ENCODE measurements at places on chromosomes 6 and 20. TPM values are rescaled to one million over a fixed set of nuclear protein-coding genes. Genes with fewer than 3 reads are reported as not detected.

DNA sequence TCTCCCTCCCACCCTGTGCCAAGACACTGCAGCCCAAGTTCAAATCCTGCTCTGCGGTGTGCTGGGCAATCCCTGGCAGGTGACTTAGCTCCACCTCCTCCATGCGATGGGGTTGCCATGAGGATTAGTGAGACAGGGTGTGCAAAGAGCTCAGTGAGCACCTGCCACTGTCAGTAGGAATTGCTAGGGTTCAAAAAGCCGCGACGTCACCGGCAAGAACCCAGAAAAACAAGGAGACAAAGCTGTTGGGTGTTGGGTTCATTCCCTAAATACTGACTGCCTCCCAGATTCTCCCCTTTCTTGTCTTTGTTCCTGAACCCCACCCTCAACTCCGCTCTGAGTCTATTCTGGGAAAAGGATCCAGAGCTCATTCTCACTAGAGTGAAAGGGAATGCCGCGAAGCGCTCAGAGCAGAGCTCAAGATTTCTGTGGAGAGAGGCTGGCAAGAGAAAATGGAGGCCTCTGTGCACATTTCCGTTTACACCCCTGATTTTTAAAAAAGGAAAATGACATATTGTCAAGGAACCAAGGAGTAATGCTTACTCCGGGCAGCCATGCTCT lies 13.3 kb downstream of the PMEPA1 start:
- peaks cover 12% of the 10 kb centered on the region for H3K27me3 ChIP-seq
- no peak for DNase-seq
- no peak overlapping the region for H3K4me3 ChIP-seq
- H3K4me1 ChIP-seq = peaks cover 16% of the 10 kb centered on the region

C6orf163 gene
- total RNA-seq = 2.4 TPM

PEX6 gene
- total RNA-seq = 10.2 TPM

DNA sequence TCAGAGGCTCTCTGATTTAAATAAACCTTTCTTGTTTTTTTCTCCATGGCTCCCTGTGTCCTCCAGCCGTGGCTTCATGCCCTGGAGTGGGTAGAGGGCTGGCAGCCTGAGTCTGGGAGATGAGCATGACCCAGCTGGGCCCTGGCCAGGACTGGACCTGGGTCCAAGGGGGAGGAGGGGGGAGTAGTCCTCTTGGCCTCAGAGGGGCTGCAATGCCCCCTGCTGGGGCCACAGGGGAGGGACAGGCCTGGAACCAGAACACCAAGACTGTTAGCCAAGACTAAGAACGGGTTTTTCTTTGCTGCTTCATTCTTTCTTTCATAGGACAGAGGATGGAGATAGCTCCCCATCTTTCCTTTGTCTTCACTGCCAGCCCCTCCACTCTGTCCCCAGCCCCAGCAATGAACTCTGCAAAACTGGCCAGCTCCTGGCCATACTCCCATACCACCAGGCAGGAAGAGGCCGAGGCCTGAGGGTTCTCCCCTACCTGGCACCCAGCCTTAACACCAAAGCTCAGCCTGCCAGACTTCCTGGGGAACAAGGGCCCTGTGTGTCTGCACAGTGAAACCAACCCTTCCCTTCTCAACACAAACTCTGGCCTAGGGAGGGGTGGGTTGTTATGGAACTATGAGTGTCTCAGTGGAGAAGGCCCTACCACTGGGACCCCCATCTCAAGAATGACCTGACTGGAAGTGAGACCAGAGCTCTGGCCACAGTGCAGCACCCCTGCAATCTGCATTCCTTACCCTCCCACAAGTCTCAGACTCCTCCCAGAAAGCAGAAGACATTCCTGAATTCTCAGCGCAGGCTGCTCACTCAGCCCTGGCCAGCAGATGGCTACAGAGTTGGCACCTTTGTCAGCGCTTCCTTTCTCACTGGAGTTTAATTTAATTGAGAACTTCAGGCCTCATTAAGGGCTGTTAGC lies 11.0 kb downstream of the SLC29A1 start:
- no peak for DNase-seq
- peaks cover 13% of the 10 kb centered on the region for H3K4me1 ChIP-seq
- H3K36me3 ChIP-seq = no peaks in the 10 kb centered on the region
- no peak overlapping the region for H3K4me3 ChIP-seq

CRISP2 gene
- total RNA-seq = not detected

DNA sequence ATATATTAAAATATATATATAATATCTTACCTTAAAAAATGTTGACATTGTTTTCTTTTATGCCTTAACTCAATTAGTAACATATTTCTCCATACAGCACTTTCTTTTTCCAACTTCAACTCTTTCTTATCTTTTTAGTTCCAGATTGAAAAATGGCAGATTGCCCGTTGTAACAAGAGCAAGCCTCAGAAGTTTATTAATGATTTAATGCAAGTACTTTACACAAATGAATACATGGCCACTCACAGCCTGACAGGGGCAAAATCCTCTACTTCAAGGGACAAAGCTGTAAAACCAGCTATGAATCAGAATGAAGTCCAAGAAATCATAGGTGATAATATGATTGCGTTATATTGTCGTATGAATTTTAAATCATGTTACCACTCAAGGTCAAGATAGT lies 29.4 kb upstream of the KIAA1586 start:
- peaks cover 12% of the 10 kb centered on the region for H3K27me3 ChIP-seq
- no peak overlapping the region for H3K27ac ChIP-seq
- peaks cover 5% of the 10 kb centered on the region for H3K4me1 ChIP-seq

DNA sequence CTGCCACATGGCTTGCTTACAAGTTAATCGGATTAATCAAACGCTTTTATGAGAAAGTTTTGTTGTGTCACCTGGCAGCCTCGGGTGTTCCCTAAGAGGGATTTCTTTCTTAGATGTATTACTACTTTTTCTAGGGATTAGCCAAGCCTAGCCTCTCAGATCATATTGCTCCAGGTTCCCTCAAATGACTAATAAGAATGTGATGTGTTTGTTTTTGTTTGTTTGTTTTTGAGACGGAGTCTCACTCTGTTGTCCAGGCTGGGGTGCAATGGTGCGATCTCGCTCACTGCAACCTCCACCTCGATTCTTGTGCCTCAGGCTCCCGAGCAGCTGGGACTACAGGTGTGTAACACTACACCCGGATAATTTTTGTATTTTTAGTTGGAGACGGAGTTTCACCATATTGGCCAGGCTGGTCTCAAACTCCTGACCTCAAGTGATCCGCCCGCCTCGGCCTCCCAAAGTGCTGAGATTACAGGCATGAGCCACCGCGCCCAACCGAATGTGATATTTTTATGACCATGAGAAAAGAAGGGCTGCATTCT lies 977 bp downstream of the HMGN4 start:
- H3K36me3 ChIP-seq = peaks cover 8% of the 10 kb centered on the region
- peaks cover 41% of the 10 kb centered on the region for H3K4me1 ChIP-seq
- no peaks in the 10 kb centered on the region for H3K27me3 ChIP-seq
- H3K4me3 ChIP-seq = peak overlapping the region; percentile 76
- no peak for DNase-seq
- peak overlapping the region; percentile 91 for H3K27ac ChIP-seq

- H3K4me1 ChIP-seq = peaks cover 36% of the 10 kb centered on the region
- peaks cover 8% of the 10 kb centered on the region for H3K36me3 ChIP-seq
- H3K27ac ChIP-seq = peak overlapping the region; percentile 98
- no peak for DNase-seq
- no peaks in the 10 kb centered on the region for H3K27me3 ChIP-seq
Observed at GRCh38 chr6:31794294-31794865, 1.2 kb downstream of the VARS1 start.

CCM2L gene
- total RNA-seq = not detected

- peaks cover 52% of the 10 kb centered on the region for H3K27me3 ChIP-seq
- H3K4me1 ChIP-seq = peaks cover 8% of the 10 kb centered on the region
Observed at GRCh38 chr6:122788663-122789181, 336 bp upstream of the SMPDL3A start.

SIRT5 gene
- total RNA-seq = 11.9 TPM

DNA sequence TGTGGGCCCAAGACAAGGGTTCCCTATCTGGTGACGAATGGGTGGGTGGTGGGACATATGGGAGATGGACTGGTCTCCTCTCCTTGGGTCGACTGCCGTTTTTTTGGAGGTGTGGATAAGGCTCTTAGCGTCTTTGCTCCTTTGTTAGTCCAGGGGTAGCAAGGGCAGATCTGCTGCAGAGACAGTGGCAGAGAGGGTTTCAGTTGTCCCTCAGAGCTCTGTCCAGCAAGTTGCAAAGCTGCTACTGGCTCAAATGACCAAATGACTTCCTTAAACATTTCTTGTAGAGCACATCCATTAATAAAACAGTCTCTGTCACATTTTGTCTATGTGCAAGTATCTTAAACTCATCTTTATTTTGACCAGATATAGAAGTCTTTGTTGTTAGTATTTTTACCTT lies 508.0 kb upstream of the ADGRB3 start:
- no peaks in the 10 kb centered on the region for H3K4me1 ChIP-seq
- no peaks in the 10 kb centered on the region for H3K27me3 ChIP-seq
- no peak overlapping the region for H3K4me3 ChIP-seq
- no peak overlapping the region for H3K27ac ChIP-seq
- no peak for DNase-seq

SIGLEC1 gene
- 0.13 TPM for total RNA-seq

DNA sequence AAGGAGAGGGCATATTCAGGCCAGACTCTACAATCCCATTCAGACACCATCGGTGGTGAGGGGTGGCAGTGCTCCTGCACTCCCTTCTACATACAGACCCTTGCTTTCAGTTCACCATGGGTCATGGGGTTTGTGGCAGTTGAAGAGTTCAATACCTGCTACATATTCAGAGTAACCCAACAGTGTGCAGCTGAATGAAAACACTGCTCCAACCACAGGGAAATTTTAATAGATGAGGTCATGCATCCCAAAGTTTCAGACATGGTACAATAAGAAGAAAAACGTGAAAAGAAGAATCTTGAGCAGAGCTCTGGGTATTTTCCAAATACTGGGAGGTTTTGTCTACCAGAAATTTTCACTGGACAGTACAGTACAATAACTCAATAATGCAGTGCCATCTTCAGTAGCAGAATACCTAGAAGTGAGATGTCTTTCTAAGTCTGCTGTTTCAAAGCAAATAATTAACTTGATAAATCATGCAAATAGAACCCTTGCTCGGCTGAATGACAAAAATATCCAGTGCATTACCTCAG lies 162.1 kb downstream of the PTPRK start:
- no peaks in the 10 kb centered on the region for H3K4me1 ChIP-seq
- H3K27ac ChIP-seq = no peak overlapping the region
- peaks cover 10% of the 10 kb centered on the region for H3K27me3 ChIP-seq
- no peak for DNase-seq
- no peak overlapping the region for H3K4me3 ChIP-seq

DNA sequence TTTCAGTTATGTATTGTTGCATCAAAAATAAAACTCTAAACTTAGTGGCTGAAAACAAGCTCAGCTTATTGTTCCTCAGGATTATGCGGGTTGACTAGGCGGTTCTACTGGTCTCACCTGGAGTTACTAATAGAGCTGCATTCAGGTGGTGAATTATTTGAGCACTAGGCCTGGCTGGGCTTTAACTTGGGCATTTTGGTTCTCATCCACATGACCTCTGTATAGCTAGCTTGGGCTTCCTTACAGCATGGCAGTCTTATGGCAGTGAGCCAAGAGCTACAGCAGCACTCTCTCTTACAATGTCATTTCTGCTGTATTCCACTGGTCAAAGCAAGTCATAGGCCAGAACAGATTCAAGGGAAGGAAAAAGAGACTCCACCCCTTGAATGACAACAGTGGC lies 1.6 kb downstream of the PGBD1 start:
- no peak for DNase-seq
- no peak overlapping the region for H3K4me3 ChIP-seq
- no peak overlapping the region for H3K27ac ChIP-seq
- H3K4me1 ChIP-seq = peaks cover 1% of the 10 kb centered on the region
- peaks cover 5% of the 10 kb centered on the region for H3K36me3 ChIP-seq

DNA sequence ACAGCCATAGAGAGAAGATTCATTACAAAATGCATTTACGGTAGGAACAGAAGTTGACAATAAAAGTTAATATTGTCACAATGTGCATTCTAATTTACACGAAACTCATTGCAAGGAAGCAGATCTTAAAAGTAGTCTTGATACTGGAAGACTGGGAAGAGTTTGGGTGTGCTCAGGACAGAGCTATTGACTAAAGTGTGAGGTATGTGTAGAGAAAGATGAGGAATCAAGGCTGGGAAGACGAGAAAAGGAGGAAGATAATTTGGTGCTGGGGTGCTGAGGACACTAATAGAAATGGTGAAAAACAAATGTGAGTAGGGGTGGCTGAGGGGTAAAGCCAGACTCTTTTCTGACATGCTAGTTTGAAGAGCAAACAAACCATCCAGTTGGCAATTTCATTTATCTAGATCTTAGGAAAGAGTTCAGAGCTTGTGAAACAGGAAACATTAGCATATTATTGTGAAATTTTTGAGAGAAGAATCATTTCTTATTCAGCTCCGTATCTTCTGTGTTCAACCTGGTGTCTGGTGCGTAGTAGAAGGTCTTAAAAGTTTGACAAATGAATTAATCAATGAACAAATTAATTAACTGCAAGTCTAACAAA lies 72.7 kb downstream of the ELOVL4 start:
- no peak for DNase-seq
- H3K36me3 ChIP-seq = peaks cover 2% of the 10 kb centered on the region
- no peak overlapping the region for H3K4me3 ChIP-seq
- H3K4me1 ChIP-seq = peaks cover 5% of the 10 kb centered on the region

GRCh38 chr6:34900321-34901031 lies 11.4 kb downstream of the ANKS1A start:
- H3K27me3 ChIP-seq = no peaks in the 10 kb centered on the region
- H3K4me3 ChIP-seq = no peak overlapping the region
- no peak for DNase-seq

GDAP1L1 gene
- total RNA-seq = not detected

- no peak overlapping the region for H3K4me3 ChIP-seq
- H3K36me3 ChIP-seq = no peaks in the 10 kb centered on the region
- no peak for DNase-seq
- no peaks in the 10 kb centered on the region for H3K4me1 ChIP-seq
- peaks cover 54% of the 10 kb centered on the region for H3K27me3 ChIP-seq
Observed at GRCh38 chr6:56962441-56962840, 7.5 kb downstream of the BEND6 start.

DNA sequence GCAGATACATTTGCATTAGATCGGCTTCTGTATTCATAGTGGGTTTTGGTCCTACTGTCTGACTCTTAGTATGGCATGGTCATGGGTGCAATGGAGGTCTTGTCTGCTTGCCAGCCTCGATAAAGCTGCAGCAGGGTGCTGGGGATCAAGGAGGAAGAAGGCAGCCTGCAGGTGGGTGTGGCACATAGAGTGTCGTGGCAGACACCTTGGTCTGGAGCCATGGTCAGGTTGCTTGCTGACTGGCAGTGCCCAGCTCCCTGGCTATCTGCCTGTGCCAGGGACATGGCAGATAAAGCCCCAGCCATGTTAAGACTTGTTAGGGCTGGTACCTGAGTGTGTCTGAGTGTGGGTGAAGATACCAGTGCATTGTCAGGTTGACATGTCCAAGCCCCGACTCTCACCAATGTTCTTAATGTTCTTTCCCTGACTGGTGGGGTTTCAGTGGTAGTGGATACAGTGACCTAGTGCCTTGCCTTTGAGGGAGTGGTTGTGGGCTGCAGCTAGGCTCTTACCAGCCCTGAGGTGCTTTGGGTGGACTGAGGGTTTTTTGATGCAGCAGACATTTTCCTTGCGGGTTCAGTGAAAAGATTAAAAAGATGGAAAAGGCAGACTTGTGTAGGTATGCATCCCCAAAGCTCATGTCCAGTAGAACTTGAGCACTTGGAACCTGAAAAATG lies 1.8 kb downstream of the FAM83D start:
- H3K4me3 ChIP-seq = peak overlapping the region; percentile 84
- DNase-seq = no peak
- H3K27ac ChIP-seq = peak overlapping the region; percentile 6
- no peaks in the 10 kb centered on the region for H3K27me3 ChIP-seq

GRCh38 chr6:151512481-151512880 lies 18.7 kb downstream of the CCDC170 start:
- H3K36me3 ChIP-seq = no peaks in the 10 kb centered on the region
- no peak overlapping the region for H3K4me3 ChIP-seq
- no peak overlapping the region for H3K27ac ChIP-seq
- H3K27me3 ChIP-seq = no peaks in the 10 kb centered on the region

SMPDL3A gene
- total RNA-seq = not detected
